Pancreas (tissue), 10 donors: ENCODE measurements at places on chromosomes 5 and 9.
A peak's percentile ranks its signal among the peaks of the same experiment; 100 is the strongest.

GRCh38 chr9:101449071-101449721 lies 13.6 kb upstream of the ALDOB start:
- peak; percentile 83 for DNase-seq

GRCh38 chr5:34548086-34548403 lies 108.1 kb upstream of the RAI14 start:
- DNase-seq, result no peak

- DNase-seq, result no peak
Measured at GRCh38 chr5:107564931-107565372, 105.8 kb downstream of the EFNA5 start.

DNA sequence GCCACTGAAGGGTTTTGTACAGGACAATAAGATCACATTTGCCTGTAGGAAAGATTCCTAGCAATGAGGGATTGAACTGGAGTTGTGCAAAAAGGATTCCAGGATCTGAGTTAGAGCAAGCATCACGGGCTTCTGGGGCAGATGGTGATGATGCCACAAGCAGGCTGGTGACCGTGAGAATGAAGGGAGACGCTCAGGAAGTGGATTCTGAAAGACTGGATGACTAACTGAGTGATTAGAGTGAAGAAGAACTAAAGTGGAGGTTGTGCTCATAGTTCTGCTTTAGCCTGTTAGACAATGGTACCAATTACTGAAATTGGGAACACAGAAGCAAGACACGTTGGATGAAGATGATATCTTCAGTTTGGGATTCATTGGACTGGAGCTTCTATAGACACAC lies 168.2 kb downstream of the CD180 start:
- DNase-seq, result no peak

GRCh38 chr9:3478549-3478953 lies 47.2 kb downstream of the RFX3 start:
- DNase-seq, result no peak

GRCh38 chr9:114434878-114435311 lies 47.1 kb upstream of the AKNA start:
- no peak for DNase-seq

GRCh38 chr9:123509646-123510045 lies 153.6 kb downstream of the CRB2 start:
- no peak for DNase-seq

DNA sequence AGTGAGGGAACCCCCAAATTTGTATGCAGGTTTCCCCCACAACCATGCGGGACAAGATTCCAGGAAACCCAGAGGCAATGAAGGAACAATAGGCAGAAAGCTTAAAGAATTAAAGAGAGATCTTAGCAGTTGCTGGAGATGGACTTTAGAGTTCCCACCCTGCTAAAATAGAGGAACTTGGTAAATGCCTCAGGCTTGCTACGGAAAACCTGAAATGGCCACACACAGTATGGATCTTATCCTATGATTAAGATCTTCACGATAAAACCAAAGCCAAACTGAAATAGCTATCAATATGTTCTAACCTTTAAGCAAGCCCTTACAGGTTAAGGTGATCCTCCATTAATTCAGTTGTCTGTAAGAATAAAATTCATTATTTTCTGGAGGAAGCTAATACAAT lies 148.3 kb downstream of the RANBP17 start:
- no peak for DNase-seq

- no peak for DNase-seq
Measured at GRCh38 chr9:106772523-106773290, 90.3 kb upstream of the ZNF462 start.

- no peak for DNase-seq
Measured at GRCh38 chr9:85746309-85746708, 4.6 kb upstream of the AGTPBP1 start.

DNA sequence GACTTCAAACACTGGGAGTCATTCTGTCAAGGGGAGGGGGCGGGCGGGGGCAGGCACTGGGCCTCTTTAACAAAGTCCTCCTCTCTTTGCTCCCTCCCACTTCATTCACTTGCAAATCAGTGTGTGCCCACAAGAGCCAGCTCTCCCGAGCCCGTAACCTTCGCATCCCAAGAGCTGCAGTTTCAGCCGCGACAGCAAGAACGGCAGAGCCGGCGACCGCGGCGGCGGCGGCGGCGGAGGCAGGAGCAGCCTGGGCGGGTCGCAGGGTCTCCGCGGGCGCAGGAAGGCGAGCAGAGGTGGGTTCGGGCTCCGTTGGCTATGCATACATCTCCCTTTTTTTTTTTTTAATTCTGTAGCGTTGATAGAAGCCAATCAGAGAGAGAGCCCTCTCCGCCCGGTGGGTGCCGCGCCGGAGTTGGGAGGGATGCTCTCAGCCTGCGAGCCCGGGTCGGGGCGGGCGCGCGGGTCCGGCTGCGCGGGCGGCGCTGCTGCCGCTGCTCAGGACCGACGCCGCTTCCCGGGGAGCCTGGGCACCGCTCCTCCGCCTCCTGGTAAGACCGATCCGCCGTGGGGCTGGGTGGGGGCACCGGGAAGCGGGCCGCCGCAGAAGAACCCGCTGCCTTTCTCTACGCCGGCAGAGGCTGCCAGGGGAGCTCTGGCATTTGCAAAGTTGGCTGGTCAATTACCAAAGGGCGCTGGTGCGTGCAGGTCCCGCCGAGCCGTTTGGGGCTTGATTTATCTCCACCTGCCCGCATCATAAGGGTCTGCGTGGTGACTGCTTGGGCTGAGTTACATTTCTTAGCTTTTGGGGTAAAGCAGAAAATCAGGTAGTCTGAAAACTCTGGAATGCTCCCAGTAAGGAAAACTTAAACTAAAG lies at the start of gene CDH6:
Gene CDH6 (plus strand): TSS at position 96 of the 877 bp plus-strand sequence. CDS start 73,788 bp downstream, outside the sequence.
- no peak for DNase-seq

- DNase-seq, result peak; percentile 12
Measured at GRCh38 chr9:93258818-93259489, 75.0 kb downstream of the WNK2 start.

- no peak for DNase-seq
Measured at GRCh38 chr9:122057211-122057610, 35.9 kb downstream of the TTLL11 start.

DNA sequence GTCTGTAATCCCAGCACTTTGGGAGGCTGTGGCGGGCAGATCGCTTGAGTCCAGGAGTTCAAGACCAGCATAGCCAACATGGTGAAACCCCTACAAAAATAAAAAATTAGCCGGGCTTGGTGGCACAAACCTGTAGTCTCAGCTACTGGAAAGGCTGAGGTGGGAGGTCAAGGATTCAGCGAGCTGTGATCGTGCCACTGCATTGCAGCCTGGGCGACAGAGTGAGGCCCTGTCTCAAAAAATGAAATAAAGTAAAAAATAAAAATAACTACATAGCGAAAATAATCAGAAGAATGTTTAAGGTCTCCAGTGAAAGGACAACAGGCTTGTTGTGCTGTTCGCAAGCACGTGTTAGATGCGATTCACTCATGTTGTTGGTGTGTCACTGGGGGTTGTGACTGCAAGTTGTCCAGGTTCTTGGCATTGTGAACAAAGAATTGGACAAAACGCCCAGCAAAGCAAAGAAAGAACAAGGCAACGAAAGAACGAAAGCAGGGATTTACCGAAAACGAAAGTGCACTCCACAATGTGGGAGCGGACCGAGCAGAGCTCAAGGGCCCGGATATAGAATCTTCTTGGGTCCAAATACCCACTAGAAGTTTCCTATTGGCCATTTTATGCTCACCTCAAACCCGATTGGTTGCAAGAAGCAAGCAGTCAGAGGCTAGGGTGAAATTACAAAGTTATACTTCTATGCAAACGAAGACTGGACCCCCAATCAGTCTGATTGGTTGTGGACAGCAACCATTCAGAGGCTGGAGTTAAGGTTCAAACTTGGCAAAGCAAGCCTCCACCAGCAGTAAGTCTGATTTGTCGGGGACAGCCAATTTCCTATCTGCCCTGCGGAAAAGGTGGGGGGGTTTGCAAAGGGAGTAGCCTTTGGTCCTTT lies 844 bp upstream of the MCCC2 start:
- DNase-seq, result no peak

GRCh38 chr9:15278091-15278687 lies 28.8 kb downstream of the TTC39B start:
- no peak for DNase-seq

DNA sequence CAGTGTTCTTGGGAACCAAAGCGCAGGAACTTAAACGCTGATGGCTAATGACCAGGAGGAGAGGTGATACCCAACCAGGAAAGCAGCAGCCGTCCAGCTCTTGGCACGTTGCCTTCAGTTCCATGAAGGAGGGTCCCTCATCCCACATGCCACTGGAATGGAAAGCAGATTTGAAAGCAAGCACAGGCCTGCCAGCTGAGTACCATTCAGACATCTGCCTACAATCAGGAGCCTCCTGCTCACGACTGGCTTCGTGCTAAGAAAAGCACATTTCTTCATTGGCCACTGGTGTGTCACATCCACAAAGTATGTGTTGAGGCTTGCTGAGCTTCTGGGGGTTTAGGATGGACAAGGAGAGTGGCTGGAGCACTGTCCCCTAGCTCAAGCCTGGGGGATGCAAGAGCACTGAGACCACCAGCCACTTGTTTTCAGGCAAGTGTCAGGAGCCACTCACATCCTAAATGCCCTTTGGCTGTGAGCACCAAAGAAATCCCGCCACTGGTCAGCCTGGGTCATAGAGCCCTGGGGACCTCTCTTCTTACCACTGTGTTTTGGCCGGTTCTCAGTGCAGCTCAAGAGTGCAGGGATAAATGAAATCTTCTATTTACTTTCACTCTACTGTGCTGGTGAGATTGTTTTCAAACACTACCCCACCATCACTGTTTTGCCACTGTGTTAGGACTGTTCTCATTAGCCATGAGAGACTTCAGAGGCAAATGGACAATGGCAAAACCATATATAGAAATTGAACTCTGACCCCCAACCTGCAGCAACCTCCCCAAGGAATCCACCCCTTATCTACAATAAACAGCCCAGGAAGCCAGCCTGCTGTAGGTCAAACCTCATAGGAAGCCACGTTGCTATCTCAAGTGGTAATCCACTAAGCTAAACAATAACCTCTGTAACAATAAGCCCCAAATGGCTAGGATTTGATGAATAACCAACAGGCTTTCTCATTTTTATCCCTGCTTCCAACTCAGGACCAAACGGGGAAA lies 58.3 kb downstream of the MTX3 start:
- no peak for DNase-seq

DNA sequence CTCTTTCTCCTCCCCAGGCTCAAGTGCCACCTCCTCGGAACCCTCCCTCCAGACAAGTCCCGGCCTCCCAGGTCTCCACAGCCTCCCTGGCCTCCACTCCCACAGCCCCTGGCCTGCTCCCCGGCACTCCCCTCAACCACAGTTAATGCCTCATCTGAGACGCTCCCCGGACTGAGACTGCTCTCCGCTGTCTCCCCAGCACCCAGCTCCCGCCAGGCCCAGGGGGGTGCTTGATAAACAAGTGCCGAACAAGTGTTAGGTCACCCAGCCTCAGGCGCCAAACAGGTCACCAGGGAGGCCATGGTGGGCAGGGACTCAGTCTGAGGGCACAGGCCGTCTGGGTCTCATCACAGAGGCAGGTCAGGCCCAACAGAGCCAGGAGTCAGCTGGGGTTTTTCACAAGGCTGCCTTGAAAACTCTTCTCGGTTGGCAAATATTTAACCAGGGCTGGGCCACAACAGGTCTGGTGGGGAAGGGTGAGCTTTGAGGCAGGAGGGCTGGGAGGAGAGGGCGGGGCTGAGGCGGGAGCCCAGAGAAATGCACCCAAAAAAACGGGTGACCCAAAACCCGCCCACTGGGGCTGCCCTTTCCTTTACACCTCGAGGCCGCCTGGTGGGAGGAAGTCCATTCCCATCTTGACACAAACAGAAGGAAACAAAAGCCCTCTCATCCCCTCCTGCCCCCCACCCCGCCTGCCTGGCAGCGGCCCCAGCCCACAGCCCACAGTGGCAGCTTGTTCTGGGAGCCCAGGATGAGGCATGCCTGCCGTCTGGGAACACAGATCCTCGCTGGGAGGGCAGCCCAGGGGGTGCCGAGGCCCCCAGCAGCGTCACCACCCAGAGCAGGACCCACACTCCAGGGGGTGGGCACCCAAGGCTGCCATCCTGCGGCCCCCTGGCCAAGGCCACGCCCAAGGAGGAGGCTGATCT lies 66.6 kb upstream of the STXBP1 start:
- peak; percentile 85 for DNase-seq

GRCh38 chr9:135920973-135921585 lies 13.7 kb upstream of the CAMSAP1 start:
- no peak for DNase-seq

- no peak for DNase-seq
Measured at GRCh38 chr9:1875921-1876448, 139.2 kb upstream of the SMARCA2 start.

DNA sequence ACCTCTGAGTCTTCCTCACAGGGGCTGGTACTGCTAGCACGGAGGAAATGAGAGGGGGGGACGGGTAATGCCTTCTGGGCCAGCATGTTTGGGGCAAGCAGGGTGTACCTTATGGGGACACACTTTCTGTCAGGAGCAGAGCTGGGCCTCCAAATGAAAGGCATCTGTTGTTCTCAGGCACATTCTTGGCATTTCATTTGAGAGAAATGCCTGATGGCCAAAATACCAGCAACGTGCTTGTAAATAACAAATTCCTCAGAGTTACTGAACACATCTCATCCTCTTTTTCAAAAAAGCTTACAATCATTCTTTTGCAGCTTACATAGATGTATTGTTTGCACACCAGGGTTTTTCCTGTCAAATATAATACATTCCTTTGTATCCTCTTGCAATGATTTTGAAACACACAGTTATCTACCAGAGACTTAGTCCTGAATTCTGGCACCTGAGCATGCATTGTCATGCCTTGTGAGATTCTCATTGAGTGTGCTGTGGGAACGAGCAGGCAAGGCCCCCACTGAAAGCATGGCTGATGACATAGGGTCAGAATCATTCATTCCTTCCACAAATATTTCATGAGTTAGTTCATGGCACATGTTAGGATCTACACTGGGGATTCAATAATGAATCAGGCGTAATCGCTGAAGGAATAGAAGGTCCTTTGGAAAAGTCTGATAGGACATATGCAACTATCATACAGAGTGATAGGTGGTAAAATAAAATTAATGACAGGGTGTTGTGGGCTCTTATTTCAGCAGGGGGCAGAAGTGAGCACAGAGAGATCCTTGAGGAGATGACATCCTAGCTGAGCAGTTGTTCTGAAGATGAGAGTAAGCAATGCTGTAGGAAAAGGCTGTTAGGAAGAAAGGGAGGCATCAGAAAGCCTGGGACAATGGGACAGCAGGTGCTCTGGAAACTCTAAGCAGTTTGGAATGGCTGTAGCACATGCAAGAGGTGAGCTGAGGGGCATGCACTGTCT lies 260.9 kb upstream of the TUT7 start:
- no peak for DNase-seq

- no peak for DNase-seq
Measured at GRCh38 chr5:56406838-56407237, 173.7 kb upstream of the ANKRD55 start.

DNA sequence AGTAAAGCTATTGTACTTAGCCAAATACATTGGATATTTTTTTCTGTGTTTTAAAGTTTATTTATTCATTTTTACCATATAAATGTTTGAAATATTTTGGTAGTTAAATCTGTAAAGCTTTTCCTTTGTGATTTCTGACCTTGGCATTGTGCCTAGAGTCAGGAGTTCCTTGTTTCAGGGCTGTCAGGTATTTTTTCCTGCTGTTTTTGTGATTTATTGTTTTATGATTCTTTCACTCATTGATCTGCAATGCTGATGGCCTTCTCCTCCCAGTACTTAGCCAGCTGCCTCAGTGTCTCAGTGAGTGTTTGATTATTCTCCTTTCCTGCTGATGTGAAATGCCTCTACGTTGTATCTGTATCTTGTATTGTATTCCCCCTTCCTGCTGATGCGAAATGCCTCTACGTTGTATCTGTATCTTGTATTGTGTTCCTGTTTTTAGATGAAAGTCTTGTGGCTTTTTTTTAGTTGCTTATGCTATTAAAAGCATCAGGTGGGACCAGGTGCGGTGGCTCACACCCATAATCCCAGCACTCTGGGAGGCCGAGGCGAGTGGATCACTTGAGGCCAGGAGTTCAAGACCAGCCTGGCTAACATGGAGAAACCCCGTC lies 61.0 kb downstream of the EHMT1 start:
- DNase-seq, result no peak
